ENCODE measurements at places on chromosomes 1 and 21.

- DNase-seq: no peak
These were observed 24.8 kb downstream of the RAB4A start for GRCh38 chr1:229295745-229296144.

DNA sequence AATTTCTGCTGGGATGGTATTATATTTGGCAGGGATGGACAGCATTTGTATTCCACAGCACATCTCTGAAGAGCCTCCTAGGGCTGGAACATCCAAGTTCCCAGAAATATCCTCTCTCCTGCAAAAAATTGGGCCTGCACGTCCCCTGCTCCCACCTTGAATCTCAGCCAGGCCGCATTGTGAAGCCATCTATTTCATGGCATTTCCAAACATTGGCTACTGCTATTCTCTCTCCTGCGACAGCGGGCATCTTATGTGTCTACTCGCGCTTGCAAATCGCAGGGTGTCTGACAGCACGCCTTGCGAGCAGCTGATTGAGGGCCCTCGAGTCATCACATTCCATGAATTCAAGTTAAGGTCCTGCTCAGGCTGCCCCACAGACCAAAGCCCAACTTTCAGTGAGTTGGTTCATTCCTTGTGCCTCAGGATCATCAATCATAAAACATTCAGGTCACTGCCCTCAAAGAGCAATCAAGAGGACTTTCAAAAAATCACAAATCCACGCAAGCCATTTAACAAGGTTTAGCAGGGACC, 15.8 kb downstream of the RGS8 start:
- no peak for DNase-seq

GRCh38 chr1:119675349-119676345, 27.6 kb upstream of the ZNF697 start:
- DNase-seq: peak; percentile 8

DNA sequence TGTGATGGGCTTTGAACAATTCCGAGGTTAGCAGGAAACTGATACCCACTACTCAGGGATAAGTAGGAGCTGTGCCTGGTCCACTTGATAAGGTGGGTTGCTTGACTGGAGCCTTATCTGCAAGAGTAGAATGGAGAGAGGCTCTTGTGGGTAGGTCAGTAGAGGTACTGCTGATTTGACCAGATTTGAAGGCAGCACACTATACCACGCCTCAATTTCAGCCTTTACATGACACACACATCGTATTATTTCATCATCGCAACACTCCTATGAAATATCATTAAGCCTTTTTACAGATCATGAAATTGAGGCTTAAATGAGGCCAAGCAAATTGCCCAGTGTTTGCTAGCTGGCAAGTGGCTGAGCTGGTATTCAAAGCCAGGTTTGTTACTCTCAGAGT, 69.6 kb downstream of the KCNJ15 start:
- no peak for DNase-seq

DNA sequence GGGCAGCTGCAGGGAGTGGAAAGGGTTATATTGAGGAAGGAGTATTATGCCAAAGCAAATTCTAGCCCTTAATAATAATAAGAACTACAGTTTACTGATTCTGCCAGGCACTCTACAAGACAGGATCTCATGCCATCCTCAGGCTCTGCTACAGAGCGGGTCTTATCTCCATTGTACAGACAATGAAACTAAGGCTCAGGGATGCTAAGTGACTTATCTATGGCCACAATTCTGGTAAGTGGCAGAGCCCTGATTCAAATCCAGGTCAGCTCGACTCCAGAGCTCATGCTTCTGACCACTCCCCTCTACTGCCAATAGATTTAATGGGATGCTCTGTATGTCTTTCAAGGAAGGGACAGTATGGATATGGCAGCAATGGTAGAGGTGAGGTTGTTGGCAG, 146.1 kb upstream of the CD34 start:
- DNase-seq: no peak

DNA sequence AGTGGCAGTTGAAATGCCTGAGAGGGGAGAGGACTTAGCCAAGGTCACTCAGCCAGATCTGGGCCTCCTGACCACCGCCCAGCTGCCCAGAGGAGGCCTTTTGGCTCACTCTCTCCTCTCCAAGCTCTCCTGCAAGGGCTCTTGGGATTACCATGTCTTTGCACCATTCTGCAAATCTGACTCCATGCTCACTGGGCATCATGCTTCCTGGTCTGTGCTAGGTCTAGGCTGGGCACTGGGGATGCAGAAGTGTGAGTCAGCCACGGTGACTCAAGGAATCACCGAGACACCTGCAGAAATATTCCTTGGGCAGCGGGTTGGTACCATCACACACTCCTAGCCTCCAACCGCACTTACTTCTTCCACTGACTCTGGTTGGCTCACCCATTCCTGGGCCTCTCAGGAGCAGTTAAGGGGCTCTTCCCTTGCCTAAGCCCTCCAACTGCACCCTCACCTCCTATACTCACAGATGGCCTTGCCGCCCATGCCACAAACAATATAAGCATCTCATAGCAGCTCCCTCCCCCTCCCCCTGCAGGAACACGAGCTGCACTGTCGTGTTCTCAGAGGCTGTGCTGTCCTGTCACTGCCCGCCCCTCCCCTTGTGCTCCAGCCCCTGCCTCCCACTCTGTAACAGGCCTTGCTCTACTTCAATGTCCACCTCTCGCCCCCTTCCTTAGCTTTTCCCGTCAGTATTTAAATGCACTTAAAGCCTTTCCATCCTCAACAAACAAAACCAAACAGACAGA, 34.8 kb downstream of the CDCP2 start:
- no peak for DNase-seq

All from NCI-H187 treated with DMSO at 0.1 percent for 48 hours (cell line).